ENCODE measurements at places on chromosomes 13 and 19.

GRCh38 chr13:37148501-37148900 lies 43.0 kb upstream of the CSNK1A1L start:
- no peak for DNase-seq

- no peak for DNase-seq
Observed at GRCh38 chr19:5522106-5522505, 45.6 kb downstream of the TINCR start.

DNA sequence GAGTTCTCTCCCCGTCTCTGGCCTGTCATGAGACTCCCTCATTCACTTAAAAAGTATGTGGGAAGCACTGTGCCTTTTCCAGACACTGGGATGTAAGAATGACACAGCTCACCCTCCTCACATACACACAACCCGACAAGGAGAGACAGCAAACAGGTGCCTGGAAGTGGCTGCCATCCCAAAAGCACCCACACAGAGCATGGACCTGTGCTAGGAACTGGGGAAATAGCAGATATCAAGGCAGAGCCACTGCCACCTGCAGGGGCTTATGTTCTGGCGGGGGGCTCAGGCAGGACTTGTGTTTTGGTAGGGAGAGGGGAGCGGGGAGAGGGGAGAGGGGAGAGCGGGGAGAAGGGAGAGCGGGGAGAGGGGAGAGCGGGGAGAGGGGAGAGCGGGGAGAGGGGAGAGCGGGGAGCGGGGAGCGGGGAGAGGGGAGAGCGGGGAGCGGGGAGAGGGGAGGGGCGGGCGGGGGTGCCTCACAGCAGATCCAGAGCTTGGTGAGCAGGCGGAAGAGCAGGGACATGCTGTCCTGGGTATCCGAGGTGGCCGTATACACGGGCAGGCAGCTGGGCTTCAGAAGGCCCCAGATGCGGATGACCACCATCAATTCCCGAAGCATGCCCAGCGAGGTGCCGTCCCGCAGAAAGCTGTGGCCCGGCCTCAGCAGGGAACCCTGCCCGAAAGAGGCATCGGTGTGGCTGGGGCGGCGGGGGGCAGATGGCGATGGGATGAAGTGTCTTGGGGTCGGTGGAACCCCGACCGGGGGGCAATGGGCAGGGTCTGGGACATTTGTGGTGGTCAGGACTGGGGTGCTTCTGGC lies 12.2 kb downstream of the CFD start:
- peak; percentile 51 for DNase-seq

DNA sequence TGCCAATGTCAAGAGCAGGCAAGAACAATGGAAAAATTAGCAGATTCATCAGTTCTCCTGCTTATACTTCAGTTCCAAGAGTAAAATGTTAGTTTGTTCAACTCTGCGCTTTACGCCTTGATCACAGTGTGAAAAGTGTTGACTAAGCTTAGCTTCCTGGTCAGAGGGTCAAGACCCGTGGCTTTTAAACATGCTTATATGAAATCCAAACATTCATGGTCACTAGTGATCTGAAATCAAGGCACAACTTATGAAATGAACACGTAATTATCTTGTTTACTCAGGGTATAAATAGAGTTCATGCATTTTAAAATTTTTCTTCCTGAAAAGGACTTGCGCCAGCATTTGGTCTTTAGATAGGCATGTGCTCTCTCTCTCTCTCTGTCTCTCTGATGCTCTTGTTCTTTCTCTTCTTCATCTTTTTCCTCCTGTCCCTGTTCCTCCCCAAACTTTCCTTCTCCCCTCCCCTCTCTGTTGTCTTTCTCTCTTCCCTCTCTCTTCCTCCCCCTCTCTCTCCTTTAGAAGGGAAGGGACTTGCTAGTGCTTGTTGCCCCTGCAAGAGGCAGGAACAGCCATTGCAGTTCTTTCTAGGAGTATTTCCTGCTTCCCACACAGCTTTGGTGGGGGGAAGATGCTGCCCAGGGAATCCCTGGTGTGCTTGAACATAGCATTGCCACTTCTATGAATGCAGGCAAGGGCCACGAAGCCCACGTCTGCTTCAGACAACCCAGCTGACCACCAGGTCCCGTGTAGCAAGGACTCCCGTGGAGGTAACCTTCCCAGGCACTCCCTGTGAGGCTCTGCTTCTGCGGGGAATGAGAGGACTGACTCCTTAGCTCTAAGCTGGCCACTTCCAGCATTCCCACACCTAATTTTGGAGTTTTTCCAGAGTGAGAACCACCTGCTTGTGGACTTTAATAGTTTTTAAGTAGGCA lies 7.1 kb upstream of the ZNF536 start:
- DNase-seq: no peak
